ENCODE measurements at places on chromosomes 1 and 21. TPM values are rescaled to one million over a fixed set of nuclear protein-coding genes. Genes with fewer than 3 reads are reported as not detected.

- DNase-seq = no peak
Observed at GRCh38 chr1:40692429-40692895, 958 bp downstream of the NFYC start.

GRCh38 chr1:205920159-205920558, 23.1 kb downstream of the SLC26A9 start:
- DNase-seq = no peak

PADI2 gene
- 2.5 TPM for polyA plus RNA-seq

GRCh38 chr1:227449741-227450441, 113.5 kb upstream of the ZNF678 start:
- DNase-seq = no peak

GRCh38 chr1:3846541-3846940, 10.5 kb downstream of the CEP104 start:
- no peak for DNase-seq

GRCh38 chr1:31771891-31772668, 7.9 kb upstream of the ADGRB2 start:
- no peak for DNase-seq

DNA sequence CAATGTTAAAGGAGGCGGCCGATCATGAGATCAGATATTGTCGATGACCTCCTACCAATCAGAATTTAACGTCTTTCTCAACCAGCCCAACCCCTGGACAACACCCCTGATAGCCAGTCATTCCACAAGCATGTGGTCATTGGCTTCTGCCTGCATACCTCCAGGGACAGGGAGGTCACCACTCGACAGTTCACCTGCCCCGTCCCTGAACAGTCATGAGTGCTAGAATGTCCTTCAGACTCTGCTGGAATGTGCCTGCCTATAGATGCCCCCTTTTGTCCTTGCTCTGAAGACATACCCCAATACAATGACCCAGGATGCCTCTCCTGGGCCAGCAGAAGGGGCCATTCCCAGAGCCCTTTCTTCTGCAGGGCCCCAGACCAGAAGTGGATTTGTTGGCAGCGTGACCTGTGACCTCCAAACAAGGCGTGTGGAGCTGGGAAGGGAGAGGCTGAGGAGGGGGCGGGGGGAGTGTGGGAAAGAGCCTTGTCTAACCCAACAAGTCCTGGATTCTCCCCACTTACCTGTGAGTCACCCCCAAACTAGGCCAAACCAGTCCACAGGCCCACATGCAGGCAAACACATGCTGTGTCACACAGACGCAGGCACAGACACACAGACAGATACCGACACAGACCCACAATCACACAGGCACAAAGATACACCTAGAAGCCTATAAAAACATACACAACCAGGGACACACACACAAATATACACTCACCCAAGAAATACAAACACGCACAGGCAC, 2.2 kb downstream of the CRYBG2 start:
- no peak for DNase-seq

GRCh38 chr1:46552357-46553237, 1.1 kb upstream of the KNCN start:
- DNase-seq = no peak

DNA sequence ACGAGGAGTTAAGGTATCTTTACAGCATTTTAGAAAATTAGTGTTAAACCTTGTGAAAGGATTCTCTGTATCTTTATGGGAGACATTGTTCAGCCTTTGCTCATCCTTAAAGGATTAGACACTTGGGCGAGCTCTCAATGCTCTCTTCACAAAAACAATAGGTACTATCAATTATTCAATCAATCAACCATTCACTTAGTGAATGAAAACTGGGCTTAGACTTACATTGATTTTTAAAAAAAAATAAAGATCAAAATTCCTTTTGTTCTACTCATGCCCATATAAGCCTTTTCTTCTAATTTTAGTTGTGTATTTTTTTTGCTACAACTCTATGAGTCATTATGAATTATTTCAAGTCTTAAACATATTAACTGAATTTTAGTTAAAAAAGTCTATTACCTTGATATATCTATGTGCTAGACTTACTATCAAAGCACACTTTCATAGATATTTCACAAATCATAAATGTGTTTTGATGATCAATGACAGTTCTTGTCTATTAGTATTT, 181.2 kb downstream of the DPYD start:
- DNase-seq = no peak

GRCh38 chr1:226681652-226682493, 57.2 kb downstream of the ITPKB start:
- DNase-seq = no peak

UMODL1 gene
- 0.09 TPM for polyA plus RNA-seq

DNA sequence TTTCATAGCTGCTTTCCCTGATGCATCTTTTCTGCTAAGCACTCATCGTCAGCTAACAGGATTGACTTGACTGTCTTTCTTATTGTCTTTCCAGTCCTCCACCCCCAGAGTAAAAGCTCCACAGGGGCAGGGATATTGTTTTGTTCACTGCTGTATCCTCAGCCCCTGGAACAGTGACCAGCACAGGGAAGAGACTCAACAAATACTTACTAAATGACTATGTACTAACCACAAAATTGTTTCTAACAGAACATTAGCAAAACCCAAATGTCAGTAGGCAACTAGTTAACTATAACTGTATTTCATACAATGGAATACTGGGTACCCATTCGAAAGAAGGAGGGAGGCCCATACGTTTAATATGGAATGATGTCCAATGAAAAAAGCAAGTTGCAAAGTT, 53.0 kb downstream of the BCAR3 start:
- DNase-seq = no peak

DNA sequence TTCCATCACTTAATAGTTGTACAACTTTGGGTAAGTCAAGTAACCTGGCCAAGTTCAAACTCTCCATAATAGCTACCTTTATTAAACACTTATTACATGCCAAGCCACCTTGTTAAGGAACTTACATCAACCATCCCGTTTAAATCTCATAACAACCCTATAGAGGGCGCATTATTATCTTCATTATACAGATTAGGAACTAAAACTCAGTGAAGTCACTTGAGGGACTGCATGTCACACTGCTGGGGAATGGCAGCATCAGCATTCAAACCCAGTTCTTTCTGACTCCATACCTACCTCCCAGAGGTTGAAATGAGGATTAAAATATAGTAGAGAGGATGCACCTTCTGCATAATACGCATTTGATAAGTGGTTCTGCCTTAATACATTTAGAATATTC, 47.1 kb upstream of the PLA2G2C start:
- no peak for DNase-seq

DNA sequence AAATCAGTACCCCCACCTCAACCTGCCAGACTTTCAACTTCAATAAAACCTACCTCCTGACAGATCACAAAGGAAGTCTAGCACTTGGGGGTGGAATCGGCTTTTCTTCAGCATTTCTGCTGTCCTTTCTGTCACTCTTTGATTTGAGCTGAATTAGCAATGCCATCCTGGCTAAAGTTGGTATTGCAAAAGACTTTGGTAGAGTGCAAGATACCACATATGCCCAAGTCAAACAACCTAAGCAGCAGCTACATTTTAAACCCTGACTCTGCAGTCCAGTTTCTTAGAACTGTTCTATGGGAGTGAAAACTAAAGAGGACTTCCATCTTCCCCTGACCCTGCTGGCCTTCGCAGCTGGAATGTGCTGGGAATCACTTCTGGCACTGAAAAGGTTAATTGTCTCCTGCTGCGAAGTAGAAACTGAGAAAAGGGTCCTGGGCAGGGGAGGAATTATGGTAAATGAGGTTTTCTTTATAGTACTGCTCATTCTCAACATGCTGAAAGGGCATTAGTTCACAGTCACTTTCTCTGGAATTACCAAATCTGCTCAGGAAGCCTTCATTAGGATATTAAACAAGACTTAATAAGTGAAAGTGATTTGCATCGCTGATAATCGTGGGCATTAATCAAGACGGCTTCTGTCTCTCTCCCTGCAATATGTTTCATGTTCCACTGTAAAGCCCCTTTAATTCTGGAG, 126.2 kb upstream of the SMYD2 start:
- no peak for DNase-seq

S100A7A gene
- not detected for polyA plus RNA-seq

HTR6 gene
- polyA plus RNA-seq = 1.4 TPM

- no peak for DNase-seq
Observed at GRCh38 chr1:223429821-223430220, 36.6 kb downstream of the CCDC185 start.

DNA sequence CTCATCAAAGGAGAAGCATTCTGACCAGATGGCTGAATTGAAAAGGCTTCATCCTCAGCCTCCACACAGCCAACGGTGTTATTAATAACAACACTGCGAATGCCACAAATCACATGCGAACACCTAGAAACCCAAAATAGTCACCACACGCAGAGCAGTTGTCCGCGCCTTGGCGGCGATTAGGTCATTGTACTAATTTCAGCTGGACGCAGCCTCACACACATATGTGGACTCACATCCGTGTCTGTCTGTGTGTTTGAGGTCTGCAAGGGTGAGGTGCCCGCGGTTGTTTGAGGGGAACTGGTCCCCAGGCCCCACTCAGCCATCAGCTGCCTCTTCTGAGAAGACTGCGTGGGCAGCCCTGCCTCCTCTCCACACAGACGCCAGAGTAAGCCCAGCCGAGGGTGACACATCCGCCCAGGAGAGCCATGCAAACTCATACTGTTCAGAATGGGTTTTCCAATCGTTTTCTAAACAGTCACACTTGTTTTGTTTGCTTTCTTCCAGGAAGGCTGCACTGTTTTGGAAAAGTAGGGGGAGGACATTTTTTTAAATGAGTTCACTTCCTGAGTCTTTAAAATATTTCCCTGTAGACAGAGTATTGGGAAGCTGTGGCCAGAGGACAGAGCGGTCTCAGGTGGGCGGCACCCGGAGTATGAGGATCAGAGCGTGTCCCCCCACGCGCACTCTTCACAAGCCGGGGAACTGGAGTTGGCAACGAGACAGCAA, 53.4 kb downstream of the TOMM20 start:
- no peak for DNase-seq

- no peak for DNase-seq
Observed at GRCh38 chr1:216531263-216532239, 108.3 kb upstream of the USH2A start.

DNA sequence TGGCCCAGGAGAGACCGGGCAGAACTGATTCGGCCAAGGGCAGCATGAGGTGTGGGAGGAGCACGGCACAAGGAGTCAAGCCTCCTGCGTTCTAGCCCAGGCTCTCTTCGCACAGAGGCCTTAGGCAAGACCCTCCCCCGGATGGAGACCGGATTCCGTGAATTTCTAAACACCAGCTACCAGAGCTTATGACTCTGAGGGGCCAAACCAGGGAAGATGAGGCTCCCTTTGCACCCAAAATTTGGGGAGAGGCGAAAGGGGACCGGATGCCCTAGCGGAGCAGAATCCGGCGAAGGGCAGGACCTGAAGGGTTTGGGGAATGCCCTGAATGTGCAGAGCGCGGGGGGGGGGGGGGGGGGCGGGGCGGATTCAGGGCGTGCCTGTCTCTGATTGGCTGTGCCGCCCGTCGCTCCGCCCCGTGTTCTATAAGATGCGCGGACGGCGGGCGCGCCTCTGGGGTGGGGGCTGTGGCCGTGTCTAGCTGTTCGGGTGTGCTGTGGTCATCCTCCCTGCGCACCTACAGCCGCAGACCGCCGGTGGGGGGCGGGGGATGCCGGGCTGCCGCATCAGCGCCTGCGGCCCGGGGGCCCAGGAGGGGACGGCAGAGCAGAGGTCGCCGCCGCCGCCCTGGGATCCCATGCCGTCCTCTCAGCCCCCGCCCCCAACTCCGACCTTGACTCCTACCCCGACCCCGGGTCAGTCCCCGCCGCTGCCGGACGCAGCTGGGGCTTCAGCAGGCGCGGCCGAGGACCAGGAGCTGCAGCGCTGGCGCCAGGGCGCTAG, at the start of gene TRNP1:
TSS of gene TRNP1 (plus strand) at position 456 of the 783 bp plus-strand sequence. CDS start at position 551, 95 bp downstream.
- DNase-seq = no peak

GRCh38 chr1:219573960-219574359, 38.9 kb downstream of the ZC3H11B start:
- DNase-seq = no peak

DNA sequence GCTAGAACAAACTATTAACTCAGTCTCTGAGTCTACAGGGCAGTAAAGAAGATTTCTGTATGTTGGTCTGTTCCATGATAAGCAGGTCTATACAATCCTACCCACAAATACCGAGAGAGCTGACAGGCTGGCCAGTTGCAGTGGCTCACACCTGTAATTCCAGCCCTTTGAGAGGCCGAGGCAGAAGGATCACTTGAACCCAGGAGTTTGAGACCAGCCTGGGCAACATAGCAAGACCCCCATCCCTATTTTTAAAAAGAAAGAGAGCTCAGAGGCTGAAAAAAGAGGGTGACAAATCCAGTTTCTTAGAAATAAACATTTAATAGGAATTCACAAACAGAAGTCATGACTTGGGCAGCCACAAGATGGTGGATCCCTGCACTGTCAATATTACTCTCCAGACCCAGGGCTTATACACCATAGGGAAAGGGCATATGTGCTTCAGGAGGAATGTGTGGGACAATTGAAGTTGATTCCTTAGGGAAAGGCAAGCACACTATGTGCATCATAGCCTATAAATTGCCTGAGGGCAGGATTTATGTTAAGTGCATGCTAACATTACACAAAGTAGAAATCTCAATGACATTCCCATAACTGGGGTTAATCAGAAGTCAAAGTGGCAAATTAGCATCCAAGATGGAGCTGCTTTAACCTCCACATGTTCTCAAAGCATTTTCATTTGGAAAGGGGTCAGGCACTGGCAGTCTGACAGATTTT, 66.8 kb downstream of the SLC16A1 start:
- DNase-seq = no peak

LRIG2 gene
- 19.5 TPM for polyA plus RNA-seq

DYNLT4 gene
- polyA plus RNA-seq = 0.30 TPM

- DNase-seq = no peak
Observed at GRCh38 chr1:97976801-97977200, 56.0 kb upstream of the DPYD start.

DNA sequence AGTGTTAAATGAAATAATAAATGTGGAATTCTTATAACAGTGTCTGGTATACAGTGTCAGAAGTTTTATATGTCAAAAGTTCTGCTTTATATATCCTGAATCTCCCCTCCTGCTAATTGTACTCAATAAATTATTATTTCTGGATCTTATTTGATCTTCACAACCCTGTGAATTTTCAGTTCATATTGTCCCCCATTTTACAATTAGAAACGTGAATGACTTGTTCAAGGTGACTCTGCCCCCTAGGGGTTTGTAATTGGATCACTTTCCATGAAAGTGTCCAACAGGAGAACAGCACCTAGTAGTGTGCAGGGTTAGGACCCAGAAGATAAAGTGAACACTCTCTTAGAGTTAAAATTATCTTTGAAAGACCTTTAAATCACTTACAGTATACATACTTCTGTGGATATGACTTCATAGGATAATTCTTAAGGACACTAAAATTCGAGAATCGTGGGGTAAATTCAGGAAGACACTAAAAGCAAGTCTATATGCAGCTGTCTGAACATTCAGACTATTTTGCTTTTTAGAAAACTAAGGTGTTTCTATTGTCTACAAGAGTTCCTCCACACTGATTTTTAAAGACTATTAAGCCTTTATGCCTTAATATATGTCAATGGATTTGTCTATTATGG, 4.5 kb upstream of the DDR2 start:
- DNase-seq = no peak

- no peak for DNase-seq
Observed at GRCh38 chr21:34593954-34594531, 20.9 kb downstream of the RCAN1 start.

All from left renal pelvis (tissue), 4 donors.